CD4-positive, alpha-beta T cell treated with Interleukin-12 subunit alpha and Interleukin-12 subunit beta, for 1 hour (primary cell): ENCODE measurements at places on chromosomes 4 and X.

DNA sequence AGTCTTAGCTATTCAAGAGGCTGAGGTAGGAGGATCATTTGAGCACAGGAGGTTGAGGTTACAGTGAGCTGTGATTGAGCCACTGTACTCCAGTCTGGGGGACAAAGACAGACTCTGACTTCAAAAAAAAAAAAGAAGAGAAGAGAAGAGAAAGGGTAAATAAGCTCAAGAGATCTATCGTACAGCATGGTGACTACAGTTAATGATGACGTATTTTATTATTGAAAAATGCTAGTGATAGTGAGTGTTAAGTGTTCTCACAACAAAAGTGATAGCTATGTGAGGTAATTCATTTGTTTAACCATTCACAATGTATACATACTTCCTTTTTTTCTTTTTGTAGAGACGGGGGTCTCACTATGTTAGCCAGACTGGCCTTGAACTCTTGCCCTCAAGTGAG is 121.5 kb upstream of the RPL34 start:
- no peak for DNase-seq

GRCh38 chr4:144646523-144647094 is 653 bp downstream of the HHIP start:
- DNase-seq, result no peak

DNA sequence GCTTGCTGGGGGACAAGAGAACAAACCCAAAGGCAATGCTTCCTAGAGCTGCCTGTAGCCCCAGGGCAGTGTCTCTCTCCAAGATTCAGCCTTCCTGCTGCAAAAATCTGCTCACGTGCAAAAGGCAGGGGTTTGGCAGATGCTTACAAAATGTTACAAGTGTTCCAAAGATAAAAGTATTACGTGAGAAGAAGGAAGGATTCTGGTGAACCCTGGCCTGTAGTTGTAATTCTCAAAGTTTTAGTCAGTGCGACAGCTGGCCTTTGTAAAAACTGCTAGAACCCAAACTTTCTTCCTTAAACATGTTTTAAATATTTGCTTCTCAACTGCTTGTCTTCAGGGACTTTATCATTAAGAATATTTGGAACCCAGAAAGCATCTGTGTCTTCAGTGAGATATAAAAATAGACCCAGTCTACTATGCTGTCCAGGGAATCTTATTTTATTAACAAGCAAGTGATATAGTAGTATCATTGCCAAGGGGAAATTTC is 232.3 kb downstream of the FRMPD4 start:
- no peak for DNase-seq

DNA sequence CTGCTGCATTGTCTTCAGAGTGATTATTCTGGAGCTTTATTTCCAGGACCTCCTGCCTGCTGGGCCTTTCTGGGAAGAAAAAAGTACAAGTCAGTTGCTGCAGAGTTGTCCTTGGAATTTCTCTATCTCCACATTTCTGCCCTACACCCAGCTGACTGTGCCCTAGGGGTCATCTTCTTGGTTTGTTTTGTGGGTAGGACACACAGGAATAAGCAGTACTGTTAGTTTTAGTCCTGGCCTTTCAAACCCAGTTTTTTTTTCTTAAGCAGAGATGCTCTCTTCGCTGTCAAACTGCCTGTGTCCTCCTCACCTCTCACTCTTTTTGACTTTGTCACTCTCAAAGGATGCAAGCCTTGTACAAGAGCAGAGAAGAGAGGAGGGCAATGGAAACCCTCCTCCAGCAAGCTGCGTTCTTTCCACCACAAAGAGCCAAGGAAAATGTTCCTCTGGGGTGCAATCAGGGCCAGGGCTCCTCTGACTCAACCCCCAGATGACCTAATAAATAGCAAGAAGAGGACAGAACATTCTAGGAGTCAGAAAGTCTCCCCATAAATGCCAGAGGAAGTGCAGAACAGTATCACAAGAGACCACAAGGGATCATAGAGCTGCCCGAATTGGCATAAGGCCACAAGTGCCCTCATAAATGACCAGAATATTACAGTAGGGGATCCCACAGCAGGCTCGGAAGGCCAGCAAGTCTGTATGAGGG is 186.2 kb downstream of the RCHY1 start:
- DNase-seq, result no peak

GRCh38 chr4:17273047-17273446 is 238.8 kb downstream of the QDPR start:
- DNase-seq, result no peak

DNA sequence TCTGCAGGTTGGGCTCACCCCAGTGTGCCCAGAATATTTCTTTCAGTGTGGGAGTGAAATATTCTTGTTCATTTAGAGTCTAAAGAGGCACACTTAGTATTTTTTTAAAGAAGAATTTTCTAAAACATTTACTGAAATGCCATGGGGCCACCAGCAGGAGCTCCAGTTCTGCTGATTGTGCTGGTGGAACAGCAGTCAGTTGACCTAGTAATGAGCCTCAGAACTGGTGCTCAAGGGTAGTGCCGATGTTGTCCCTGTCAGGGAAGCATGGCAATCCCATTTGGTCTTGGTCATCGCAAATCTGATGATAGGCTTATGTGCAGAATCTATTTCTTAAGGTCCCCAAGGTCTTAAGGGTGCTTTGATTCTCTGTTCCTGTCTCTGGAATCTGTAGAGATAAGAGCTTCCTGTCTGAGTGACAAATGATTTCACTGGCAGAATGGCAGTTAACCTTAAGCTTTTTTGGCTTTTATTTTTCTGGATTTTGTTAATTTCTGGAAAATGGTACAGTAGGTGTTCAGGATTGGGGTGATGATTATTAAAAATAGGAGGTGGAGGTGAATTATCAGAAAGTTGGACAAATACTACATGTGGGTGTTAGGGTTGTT is 31.3 kb downstream of the JADE1 start:
- no peak for DNase-seq

- DNase-seq, result no peak
Observed at GRCh38 chr4:173469622-173470021, 60.4 kb downstream of the HAND2 start.

GRCh38 chr4:3452376-3452775 is 10.6 kb downstream of the HGFAC start:
- no peak for DNase-seq

GRCh38 chr4:65580551-65580950 is 89.7 kb downstream of the EPHA5 start:
- DNase-seq, result no peak

DNA sequence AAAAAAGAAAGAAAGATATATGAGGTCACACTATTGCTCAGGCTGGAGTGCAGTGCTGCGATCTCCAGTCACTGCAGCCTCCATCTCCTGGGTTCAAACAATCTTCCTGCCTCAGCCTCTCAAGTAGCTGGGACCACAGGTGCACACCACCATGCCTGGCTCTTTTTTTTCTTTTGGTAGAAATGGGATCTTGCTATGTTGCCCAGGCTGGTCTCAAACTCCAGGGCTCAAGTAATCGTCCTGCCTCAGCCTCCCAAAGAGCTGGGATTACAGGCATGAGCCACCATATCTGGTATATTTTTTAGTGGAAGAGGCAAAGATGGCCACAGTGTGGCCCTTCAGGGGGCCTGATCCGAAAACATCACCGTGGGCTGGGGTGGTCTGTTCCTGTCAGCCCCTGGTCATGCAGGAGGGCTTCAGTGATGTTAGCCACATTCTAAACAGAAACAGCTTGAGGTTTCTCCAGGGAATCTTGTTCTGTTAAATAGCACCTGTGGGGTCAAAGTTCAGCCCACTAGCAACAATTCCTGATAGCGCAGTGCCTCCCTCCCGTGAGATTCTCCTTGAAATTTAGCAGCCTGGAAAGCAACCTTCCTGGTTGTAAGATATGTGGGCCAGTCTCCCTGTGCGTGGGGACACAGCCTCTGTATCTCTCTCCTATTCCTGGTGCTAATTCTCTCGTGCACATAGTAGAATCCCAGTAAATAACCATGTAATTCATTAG is 7.3 kb upstream of the DHRSX start:
- DNase-seq, result no peak

- DNase-seq, result peak; percentile 7
Observed at GRCh38 chr4:139144161-139144859, 32.7 kb downstream of the ELF2 start.

DNA sequence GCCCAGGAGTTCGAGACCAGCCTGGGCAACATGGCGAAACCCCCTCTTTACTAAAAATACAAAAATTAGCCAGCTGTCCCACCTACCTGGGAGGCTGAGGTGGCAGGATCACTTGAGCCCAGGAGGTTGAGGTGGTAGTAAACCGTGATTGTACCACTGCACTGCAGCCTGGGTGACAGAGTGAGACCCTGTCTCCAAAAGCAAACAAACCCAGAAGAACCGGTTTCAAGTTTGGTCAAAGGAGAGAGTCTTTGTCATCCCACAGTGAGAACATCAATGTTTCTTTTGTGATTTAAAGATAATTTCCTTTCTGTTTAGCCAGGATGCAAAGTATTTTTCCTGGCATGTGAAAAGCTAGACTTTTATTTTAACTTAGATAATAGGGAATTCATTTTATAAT is 26.7 kb downstream of the PDK3 start:
- no peak for DNase-seq

- DNase-seq, result no peak
Observed at GRCh38 chr4:90030202-90030601, 97.0 kb upstream of the CCSER1 start.

DNA sequence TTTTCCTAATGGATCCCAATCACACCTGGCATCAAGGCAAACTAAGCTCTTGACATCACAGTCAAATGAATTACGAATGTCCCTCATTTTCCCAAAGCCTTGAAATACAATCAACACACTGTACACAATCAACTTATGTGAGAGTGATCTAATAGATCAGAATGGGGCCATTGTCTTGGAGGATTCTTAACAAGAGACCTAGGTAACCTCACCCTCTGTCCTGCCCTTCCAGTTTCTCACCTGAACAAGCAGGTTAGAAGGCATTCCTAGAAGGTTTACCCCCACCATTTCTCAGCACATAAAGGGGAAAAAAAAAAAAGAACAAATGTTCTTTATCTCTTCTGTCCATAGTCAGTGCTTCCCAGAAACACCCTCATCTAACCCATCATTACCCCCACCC is 6.3 kb downstream of the SLC39A8 start:
- no peak for DNase-seq

DNA sequence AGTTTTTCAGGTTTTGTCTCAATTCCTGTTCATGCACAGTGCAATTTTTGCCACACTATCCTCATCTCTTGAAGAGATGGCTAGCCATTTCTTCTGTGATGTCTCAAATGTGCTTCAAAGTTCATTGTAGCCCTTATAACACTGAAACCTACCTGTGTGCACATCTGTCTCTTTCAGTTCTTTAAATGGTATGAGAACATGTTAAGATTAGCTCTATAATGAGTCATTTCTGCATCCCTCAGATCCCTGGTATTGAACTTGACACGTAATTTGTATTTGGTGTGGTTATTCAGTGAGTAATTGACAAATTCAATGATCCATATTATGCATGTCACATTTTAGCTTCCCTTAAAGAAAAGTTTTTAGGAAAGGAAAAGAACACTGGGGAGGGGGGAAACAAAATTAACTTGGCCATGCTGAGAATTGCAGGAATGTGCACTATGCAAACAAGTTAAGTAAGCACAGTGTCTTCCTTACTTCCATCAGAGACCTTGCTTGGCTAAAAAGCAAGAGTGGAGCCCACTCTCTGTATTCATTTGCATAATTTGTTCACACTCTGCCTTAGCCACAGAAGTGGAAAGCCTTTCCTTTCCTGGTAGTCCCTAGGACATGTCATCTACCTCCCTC is 659.8 kb upstream of the MAGEB2 start:
- DNase-seq, result no peak

GRCh38 chrX:153945956-153946943 is 1.8 kb upstream of the RENBP start:
- DNase-seq, result no peak

DNA sequence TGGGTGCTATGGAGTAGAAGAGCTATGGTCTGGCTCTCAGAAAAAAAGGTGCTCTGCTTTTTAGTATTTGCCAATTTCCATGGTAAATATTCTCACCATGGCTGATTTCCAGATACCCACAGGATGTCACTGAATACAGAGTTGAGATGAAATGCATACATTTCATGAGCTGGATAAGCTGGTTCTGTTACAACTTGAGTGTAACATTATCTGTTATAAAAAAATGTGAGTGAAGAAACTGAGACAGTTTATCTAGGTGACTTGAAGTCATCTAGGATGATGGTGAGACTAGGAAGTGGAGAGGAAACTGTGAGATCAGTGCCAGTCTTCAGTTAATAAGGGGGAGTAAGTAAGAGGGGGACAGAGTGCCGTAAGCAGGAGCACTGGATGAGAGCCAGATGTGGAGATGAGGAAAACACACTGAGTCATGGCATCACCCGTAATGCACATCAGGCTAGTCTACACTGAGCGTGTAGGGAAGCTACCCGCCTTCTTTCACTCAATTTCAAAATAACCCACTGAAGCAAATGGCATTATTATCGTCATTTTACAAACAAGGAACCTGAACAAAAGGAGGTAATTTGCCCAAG is 5.0 kb downstream of the HPSE start:
- no peak for DNase-seq

GRCh38 chrX:150486011-150486410 is 82.4 kb upstream of the MTM1 start:
- DNase-seq, result peak; percentile 56

DNA sequence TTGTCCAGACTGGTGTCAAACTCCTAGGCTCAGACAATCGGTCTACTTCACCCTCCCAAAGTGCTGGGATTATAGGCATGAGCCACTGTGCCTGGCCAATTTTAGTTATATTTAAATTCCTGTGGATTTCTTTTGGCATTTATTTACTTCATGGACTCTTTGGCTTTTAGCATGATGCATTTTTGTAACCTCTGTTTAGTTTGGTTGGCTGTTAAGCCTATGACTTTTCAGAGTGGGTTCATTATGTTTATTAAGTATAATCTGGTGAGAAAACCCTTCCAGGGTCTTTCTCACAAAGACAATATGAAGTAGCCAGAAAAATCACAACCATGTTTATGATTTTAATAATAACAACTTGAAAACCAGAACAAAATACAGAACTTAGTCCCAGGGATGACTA is 49.4 kb downstream of the USP38 start:
- no peak for DNase-seq

GRCh38 chrX:103687696-103688201 is 1.2 kb upstream of the MORF4L2 start:
- peak; percentile 67 for DNase-seq

DNA sequence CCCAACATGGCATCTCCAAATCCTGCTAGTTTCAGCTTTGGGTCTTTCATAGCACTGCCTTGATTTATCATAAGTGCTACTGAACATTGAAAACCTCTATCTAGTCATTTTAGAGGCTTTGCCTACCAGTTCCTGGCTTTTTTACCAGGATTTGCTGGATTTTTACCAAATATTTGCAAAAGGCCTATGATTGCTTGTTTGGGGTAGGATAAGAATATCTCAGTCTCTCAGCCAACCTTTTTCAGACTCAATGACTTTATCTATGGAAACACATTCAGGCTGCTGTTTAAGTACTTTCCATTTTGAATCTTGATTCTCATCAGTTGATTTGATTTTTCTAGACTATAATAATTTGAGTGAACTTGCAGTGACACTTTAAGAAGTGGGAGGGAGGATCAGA is 80.1 kb downstream of the NPFFR2 start:
- DNase-seq, result no peak
